ENCODE measurements at places on chromosomes 12 and 14.

DNA sequence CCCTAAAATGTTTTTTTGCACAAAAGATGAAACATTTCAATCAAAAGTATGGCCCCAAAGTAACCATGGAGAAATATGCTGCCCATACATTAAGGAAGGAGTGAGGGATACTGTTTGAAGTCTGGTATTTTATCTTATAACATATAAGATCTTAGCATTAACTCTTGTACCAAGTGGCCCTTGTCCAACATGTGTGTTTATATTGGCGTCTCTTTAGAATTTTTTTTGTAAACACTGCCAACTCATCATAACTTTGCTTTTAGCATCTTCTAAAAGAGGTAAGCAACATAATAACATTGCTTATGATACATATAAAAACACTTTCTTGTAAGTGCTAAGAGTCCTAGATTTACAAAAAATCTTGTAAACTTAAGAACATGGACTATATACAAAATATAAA, 419.7 kb downstream of the ADAMTS20 start:
- H3K27me3 ChIP-seq: no peaks in the 10 kb centered on the region
- H3K36me3 ChIP-seq: no peaks in the 10 kb centered on the region
- no peak overlapping the region for H3K4me3 ChIP-seq
- DNase-seq: no peak

DNA sequence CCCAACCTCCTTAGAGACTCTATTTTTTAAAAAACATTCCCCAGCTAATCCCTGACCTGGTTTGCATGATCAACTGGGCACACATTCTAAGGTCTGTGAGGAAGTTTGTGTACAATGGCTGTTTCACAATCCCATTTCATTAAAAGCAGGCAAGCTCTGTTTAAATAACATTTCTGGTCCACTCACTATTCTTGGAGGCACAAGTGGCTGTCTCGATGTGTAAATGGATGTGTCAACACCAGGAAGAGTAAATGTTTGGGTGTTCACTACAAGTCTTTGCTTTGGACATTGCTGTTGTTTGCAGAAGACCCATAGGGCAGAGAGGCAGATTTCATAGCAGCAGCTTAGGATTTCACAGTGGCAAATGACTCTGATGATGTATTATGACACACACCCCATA, 98.3 kb downstream of the PDZRN4 start:
- no peak for DNase-seq
- H3K27ac ChIP-seq: no peak overlapping the region

- H3K4me3 ChIP-seq: no peak overlapping the region
- H3K27me3 ChIP-seq: no peaks in the 10 kb centered on the region
- DNase-seq: no peak
- peaks cover 4% of the 10 kb centered on the region for H3K36me3 ChIP-seq
- H3K4me1 ChIP-seq: peaks cover 24% of the 10 kb centered on the region
Observed at GRCh38 chr12:26822026-26822425, 11.0 kb downstream of the ITPR2 start.

- DNase-seq: no peak
- H3K4me1 ChIP-seq: no peaks in the 10 kb centered on the region
- H3K4me3 ChIP-seq: no peak overlapping the region
- no peaks in the 10 kb centered on the region for H3K27me3 ChIP-seq
- no peak overlapping the region for H3K27ac ChIP-seq
Observed at GRCh38 chr12:127559349-127560040, 707.5 kb upstream of the TMEM132C start.

GRCh38 chr12:7013101-7013500, 5.2 kb downstream of the LPCAT3 start:
- peaks cover 28% of the 10 kb centered on the region for H3K4me1 ChIP-seq
- no peak for DNase-seq
- peaks cover 9% of the 10 kb centered on the region for H3K36me3 ChIP-seq
- no peak overlapping the region for H3K4me3 ChIP-seq
- H3K27ac ChIP-seq: no peak overlapping the region

DNA sequence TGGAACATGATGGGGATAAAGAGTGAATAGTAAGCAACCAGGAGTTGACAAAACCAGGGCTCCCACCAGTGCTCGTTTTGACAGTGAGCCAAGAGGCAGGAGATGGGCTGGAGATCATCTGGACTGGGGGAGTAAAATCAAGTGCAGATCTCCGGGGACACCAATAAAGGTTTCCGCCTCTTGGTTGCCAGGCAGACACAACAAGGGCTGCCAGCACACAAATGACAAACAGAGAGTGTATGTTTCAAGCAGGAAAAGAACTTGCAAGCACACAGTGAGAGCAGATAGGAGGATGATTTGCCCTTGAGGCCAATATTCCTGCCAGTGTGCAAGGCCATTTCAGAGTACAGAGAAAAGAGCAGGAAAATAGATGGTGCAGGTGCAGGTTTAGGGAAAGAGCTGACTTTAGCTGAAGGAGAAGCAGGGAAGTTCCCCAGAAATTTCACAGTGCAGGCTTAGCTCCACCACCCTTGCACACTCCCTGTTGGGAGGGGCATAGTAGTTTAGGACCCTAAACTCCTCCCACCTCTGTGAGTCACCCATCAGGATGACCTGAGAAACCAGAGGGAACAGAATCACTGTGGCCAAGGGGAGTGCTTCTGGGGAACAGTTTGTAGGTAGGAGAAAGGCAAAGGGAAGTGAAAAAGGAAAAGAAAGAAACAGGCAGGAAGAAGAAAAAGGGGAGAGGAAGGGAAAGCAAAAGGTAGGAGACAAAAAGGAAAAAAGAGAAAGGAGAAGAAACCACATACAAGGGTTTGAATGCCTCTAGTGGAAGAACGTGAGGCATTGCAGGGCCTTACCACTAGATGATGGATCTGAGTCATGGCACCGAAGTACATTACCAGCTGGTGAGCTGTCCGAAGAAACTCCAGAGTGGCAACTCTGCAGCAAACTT, 404.4 kb downstream of the SLC6A15 start:
- no peaks in the 10 kb centered on the region for H3K36me3 ChIP-seq
- H3K27me3 ChIP-seq: no peaks in the 10 kb centered on the region
- DNase-seq: no peak
- H3K4me3 ChIP-seq: no peak overlapping the region

- peaks cover 22% of the 10 kb centered on the region for H3K27me3 ChIP-seq
- peaks cover 24% of the 10 kb centered on the region for H3K4me1 ChIP-seq
- peak overlapping the region; percentile 79 for H3K4me3 ChIP-seq
Observed at GRCh38 chr12:48000878-48001504, 3.3 kb downstream of the COL2A1 start.

DNA sequence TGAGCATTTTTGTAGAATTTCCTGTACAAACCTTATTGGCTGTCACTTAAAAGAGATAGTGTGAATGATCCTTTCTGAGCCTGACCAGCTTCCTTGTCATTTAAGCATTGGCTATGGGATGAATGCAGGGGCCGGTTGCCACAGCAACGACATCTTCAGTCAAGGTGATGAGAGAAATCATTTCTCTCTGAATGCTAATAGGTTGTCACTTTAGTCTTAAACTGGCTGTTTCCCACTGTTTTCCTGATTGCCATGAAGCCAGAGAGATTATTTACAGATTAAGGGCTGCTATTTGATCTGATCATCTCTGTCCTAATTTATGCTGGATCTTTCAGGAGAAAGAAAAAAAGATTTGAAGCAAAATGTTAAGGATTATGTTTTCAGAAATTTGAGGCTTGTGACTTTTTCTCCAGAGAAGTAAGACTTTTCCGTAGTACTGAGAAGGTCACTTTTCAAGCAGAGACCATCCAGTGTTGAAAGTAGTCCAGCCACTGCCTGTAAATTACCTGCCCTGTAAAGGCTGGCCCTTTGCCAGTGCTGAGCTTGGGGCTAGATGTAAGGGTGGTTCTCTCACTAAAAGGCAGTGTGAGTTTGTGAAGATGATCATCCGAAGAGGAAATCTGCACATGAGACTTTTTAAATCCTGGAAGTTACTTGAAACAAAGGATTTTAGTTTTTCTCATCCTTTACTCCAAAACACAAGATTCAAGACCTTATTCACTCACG, 235.6 kb downstream of the DACT1 start:
- no peaks in the 10 kb centered on the region for H3K36me3 ChIP-seq
- H3K4me1 ChIP-seq: no peaks in the 10 kb centered on the region
- peaks cover 1% of the 10 kb centered on the region for H3K27me3 ChIP-seq

DNA sequence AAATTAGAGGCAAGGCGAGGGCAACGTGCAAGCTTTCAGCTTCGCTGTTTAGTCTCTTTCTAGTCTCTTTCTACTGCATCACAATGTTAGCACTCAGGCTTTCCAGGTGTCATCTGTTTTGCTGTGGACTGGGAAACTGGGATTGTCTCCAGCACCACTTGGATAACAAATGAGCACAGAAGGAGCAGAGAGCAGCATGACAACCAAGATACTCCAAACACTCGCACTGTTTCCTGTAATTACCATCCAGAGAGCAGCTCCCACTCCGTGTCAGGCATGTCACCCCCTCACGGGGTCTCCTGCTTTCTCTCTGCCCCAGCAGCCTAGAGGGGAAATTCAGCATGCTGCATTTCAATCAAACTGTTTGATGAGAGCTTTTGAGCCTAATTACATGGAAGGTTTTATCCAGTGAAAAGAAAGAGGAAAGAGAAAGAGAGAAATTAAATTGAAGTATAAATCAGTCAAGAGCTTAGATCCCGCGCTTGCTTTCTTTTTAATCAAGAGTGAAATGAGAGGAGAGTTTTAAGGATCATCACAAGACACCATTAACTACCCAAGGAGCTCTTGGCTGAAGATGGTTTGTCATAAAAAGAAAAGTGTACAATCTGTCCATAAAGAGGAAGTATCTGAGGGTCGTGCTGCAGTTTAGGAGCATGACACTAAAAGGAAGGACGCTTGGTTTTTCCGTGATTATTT, 917.7 kb downstream of the DIO2 start:
- H3K27me3 ChIP-seq: no peaks in the 10 kb centered on the region
- no peaks in the 10 kb centered on the region for H3K4me1 ChIP-seq
- DNase-seq: no peak
- H3K4me3 ChIP-seq: no peak overlapping the region
- no peaks in the 10 kb centered on the region for H3K36me3 ChIP-seq

DNA sequence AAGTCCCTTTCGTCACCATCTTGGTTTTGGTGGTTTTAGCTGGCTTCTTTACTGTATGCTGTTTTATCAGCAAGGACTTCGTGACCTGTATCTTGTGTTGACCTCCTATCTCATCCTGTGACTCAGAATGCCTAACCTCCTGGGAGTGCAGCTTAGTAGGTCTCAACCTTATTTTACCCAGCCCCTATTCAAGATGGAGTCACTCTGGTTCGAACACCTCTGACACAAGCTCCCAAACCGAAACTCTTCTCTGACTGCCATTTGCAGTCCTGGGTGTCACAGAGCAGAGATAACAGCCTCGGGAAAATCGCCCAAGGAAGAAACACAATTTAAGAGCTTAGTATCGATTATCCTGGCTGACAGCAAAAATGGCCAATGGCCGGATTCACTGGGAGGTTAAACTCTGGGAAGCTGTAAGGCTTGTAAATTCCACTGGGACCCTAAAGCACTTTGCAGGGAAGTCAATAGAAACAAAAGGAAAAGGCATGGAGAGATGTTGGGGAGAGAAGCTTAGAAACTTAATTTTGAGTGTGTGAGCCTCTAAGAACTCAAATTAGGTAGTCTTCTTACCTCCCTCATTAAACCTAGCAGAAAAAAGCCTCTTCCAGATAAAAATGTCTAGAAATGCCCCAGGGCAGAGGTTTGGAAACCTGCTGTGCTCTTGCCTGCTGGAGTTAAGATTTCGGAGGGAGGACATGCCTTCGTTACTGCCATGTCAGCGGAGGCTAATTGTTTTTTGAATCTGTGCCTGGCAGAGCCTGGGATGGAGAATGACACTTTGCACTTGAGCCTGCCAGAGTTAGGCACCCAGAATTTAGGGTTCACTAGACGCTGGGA, 56.5 kb upstream of the RPH3A start:
- no peak for DNase-seq
- H3K4me1 ChIP-seq: no peaks in the 10 kb centered on the region
- H3K4me3 ChIP-seq: no peak overlapping the region
- H3K27me3 ChIP-seq: peaks cover 20% of the 10 kb centered on the region
- no peaks in the 10 kb centered on the region for H3K36me3 ChIP-seq
- no peak overlapping the region for H3K27ac ChIP-seq

- no peak for DNase-seq
- H3K27ac ChIP-seq: no peak overlapping the region
- H3K27me3 ChIP-seq: no peaks in the 10 kb centered on the region
- no peak overlapping the region for H3K4me3 ChIP-seq
Observed at GRCh38 chr12:94228488-94228907, 80.1 kb downstream of the PLXNC1 start.

DNA sequence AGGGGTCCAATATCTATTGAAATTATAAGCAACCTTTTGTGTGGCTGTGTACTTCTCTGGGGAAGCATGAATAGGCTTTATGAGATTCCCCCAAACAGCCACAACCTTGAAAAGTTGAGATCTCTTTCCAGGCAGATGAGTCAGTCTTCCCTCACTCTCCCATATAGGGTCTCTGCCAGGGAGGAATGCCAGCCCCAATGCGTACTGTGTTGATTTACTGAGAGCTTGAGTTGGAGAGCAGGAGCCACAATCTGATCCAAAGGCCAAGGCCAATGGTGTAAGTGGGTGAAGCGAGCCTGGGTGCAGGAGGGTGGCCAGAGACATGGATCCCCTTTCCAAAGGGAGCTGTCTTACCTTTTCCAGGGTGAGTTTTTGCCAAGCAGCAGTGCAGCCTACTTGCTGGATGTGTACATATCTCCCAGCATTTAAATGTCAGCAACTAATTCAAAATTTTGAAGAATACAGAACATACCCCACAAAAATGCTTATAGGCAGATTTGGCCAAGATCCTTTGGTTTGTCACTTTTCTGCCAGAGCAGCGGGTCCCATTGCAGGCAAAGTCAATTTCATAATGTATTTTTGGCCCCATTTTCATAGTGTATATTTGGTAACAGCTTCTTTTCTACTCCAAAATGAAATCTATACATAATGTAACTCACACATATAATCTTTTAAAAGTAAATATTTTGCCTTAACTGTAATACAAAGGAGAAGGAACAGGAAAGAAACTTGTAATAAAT, 88.2 kb downstream of the TBC1D30 start:
- H3K36me3 ChIP-seq: no peaks in the 10 kb centered on the region
- H3K4me1 ChIP-seq: no peaks in the 10 kb centered on the region
- H3K27me3 ChIP-seq: peaks cover 4% of the 10 kb centered on the region
- no peak for DNase-seq
- no peak overlapping the region for H3K27ac ChIP-seq

DNA sequence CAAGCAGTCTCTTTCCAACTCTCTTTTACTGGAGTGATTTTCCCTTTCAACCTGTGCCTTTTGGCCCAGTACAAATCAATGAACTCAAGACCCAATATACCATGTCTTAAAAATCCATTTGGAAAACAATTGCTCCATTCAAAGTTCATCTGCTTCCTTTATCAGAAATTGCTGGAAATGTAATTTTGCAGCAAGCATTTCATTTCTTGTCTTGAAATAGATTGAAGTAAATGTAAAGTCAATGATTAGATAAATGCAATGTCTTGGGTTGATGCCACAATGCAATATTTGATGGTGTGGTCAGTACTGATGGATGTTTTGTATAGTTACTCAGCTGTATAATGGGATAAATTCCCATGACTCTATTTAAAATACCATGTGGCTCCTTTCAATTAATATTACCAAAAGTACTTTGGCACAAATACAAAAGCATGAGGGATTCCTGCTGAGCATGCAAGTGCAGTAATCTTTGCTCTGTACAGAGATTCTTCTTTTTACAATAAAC, 707.7 kb upstream of the NOVA1 start:
- no peak overlapping the region for H3K4me3 ChIP-seq
- no peaks in the 10 kb centered on the region for H3K4me1 ChIP-seq
- no peaks in the 10 kb centered on the region for H3K27me3 ChIP-seq
- no peak overlapping the region for H3K27ac ChIP-seq
- H3K36me3 ChIP-seq: no peaks in the 10 kb centered on the region

GRCh38 chr12:11707535-11707934, 58.1 kb downstream of the ETV6 start:
- H3K4me3 ChIP-seq: no peak overlapping the region
- no peak for DNase-seq
- peaks cover 40% of the 10 kb centered on the region for H3K4me1 ChIP-seq
- H3K27me3 ChIP-seq: no peaks in the 10 kb centered on the region
- H3K36me3 ChIP-seq: peaks cover 16% of the 10 kb centered on the region
